ENCODE measurements at places on chromosomes 1 and 21.

DNA sequence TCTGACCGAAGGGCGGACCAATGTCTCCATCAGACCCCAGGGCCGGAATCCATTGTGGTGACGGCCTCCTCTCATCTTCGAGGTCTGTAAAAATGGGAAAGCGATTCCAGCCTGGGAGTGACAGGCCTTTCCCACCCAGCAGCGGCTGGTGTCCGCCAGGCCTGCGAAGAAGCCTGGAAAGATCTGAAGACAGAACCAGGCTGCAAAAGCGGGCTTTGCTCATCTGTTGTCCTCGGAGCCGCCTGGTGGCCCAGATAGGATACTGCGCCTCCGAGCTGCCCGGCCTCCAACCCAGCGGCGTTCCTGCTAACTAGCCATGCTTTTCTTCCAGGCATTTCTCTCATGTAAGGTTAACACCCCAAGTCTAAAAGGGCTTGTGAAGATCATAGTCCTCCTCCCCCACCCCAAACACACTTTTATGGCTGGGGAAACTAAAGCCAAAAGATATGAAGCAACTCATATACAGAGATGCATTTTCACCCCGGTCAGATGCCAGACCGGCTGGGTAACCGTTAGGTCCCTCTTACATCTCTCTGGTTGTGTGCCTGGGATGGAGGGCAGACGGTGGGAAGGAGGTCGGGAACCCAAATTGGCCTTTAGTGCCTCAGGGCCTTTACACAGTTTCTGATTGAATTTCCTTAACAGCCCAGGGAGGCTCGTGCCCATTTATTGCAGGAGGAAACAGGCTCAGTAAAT lies 1.9 kb upstream of the DHRS3 start:
- peak; percentile 93 for DNase-seq

DNA sequence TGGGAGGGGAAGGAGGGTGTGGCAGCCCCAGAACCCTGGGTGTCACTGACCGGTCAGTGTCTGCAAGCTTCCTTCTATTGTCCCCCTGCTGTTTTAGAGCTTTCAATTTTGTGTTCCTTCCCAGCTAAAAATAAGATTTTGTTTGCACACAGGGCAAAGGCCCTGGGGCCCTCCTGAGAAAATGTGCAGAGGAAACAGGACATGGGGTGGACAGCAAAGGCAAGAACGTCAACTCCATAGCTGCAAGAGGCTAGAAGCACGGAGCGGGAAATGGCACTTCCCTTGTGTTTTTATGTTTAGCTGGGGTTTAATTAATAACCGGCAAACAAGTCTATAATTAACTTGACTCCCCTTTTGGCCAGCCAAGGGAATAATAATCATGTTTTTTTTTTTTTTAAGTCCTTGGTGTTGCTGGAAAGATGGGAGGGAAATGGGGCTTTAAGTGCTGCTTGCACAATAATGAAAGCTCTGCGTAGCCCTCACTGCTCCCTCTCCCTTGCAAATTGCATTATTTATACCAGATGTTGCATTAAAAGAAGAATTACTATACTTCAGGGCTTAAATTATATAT lies 261.4 kb upstream of the USP24 start:
- DNase-seq, result no peak

DNA sequence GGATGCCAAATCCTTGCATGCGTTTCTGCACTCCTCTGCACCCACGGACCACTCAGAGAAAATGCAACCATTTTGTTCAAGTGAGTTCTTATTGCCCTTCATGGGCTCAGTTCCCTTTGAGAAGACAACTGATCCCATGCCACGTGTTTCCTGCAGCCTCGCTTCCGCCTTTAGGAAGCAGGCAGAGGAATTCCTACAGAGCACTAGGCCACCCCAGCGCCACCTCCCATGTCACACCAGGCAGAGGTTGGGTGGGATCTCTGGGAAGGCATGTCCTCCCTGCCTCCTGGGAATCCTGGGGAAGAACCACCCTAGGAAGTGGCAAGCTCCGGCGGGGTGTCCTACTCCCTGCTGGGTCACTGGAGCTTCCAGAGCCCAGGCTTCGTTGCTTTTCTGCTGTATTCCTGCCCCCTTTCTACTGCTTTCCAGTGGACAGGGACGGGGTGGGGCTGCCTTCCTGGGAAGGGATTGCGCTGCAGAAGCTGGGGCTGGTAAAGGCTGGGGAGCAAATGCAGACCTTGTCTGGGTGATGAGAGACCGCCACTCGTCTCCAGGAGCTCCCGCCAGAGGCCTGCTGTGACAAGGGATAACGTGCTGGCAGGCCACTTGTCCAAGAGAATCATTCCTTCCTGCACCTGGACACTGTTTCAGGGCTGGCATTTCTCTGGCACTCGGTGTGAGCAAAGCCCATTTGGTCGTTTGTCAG lies 478.2 kb upstream of the VAMP3 start:
- no peak for DNase-seq

DNA sequence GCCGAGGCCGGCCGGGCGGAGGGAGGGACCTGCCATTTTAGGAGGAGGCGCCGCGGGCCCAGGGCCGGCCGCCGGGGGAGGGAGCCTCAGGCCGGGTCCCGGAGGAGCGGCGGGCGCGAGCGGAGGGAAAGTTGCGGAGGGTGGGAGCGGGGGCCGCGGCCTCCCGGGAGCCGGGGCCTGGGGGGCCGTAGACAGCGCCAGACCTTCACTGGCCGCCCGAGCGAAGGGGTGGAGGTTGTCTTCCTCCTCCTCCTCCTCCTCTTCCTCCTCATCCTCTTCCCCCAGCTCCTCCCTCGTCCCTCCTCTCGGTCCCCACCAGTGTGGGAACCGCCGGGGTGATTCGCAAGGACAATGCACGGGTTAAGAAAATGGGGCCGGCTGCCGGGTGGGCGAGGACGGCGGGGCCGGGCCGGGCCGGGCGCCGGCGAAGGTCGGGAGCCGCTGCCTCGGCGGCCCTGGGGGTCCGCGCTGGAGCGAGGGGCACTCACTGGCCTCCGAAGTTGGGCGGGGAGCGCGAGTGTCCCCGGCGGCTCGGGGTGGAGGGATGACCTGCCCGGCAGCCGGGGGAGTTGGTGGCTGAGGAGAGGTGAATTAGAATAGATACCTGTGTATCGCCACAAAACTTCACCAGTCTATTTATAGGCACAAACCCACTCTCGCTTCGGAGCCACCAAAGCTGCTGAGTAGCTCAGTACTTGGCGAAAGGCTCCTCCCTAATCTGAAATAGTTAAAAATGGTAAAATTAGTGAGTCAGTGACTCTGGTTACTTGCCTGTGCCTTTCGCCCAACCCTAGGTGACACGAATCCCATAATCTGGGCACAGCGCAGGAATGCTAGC lies 1.3 kb downstream of the DYRK1A start:
- peak; percentile 47 for DNase-seq

- DNase-seq, result no peak
Measured at GRCh38 chr21:42701706-42702456, 48.5 kb downstream of the PDE9A start.

GRCh38 chr1:201276891-201277290 lies 6.4 kb upstream of the PKP1 start:
- DNase-seq, result no peak

DNA sequence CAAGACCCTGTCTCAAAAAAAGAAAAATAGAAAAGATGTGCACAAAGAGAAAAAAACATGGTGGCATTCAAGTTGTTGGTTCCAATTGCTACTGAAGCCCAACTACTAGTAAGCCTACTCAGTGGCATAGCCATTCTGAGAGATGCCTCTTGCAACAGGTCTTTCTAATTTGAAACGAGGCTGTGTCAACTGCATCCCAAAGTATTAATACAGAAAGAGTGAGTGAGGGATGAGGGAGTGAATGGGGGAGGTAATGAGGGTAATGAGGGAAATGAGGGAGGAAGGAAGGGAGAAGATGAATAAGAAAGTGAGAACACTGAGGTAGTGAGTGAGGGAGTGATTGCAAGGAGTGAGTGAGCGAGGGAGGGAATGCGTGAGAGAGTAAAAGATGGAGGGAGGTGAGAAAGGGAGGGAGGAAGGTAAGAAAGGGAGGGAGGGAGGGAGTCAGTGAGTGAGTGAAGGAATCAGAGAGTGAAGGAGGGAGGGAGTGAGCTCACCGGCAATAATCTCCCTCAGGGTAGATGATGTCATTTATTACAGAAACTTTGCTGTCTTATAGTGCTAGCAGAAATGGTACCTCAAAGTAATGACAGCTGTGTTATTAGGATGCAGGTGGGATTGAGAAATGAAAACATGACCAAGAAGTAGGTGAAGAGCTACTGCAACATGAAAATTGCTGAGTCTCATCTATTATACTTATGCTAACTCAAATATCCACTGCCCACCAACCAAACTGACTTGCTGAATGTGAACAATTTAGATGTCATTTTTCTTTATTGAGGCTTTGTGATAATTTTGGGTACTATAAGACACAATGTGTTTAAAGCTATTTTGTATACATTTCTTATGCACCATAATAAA lies 75.6 kb upstream of the ADAM30 start:
- DNase-seq, result no peak

DNA sequence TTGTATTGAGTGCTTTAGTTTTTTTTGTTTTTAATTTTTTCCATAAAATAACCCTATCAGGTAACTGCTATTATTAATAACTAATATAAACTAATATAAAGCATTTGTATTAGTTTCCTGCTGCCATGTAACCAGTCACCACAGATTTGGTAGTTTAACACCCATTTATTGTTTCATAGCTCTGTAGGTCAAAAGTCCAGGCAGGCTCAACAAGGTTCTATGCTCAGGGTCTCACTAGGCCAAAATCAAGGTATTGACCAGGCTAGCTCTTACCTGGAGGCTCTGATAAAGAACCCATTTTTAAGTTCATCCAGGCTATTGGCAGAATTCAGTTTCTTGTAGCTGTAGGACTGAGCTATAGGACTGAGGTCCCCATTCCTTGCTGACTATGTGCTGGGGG lies 189.4 kb downstream of the DAB1 start:
- no peak for DNase-seq

DNA sequence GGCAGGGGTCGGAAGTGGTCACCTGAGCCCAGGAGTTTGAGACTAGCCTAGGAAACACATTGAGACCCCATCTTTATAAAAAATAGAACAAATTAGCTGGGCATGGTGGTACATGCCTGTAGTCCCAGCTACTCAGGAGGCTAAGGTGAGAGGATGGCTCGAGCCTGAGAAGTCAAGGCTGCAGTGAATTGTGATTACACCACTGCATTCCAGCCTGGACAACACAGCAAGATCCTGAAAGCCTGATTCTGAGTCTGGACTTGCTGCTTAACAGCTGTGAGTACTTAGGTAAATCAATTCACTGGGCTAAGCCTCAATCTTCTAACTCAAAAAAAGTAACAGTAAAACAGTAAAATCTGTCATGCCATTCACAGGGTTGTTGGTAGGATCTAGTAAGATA lies 4.9 kb downstream of the TRAPPC3 start:
- no peak for DNase-seq

- DNase-seq, result no peak
Measured at GRCh38 chr21:38820471-38821239, 14.9 kb downstream of the ETS2 start.

GRCh38 chr1:100076744-100077143 lies 56.0 kb downstream of the SASS6 start:
- no peak for DNase-seq

DNA sequence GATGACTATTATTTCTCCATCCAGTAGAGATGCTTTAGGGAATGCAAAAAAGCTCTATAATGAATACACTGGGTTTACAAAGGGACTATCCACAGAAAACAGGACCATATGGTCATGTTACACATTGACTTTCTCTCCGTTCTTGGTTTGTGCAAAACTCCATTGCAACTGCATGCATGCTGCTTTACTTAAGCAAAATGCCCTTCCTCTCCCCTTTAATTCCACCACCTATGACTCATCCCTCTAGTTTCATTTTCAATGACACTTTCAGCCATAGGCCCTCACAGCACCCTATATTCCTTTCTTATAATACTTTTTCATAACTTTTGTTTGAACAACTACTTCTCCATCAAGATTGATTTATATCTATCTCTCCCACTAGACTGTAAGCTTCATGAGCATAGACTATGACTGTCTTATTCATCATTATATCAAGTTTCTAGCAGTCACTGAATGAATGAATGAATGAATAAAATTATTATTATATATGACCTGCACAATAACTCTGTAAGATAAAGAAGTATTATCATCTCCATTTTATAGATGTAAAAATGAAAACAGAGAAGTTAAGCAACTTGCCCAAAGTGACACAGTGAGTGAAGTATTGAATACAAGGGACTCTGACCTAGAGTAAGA lies 248.9 kb downstream of the PLPP3 start:
- peak; percentile 59 for DNase-seq

DNA sequence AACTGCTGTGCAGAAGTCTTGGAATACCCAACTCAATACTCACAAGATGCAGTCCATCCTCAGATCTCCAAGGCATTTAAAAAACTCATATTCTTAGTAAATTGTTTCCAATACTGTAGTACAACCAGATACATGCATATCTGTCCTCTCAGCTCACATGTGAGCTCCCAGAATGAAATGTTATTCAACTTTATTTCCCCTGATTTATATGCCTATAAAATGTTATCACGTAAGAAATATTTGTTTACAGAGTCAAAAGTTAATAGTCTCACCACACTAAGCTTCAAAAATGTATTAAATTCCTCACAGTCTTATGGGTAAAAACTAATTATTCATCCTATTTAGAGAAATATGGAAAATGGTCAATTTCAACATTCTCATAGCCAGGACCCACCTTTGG lies 56.6 kb downstream of the LTN1 start:
- no peak for DNase-seq

DNA sequence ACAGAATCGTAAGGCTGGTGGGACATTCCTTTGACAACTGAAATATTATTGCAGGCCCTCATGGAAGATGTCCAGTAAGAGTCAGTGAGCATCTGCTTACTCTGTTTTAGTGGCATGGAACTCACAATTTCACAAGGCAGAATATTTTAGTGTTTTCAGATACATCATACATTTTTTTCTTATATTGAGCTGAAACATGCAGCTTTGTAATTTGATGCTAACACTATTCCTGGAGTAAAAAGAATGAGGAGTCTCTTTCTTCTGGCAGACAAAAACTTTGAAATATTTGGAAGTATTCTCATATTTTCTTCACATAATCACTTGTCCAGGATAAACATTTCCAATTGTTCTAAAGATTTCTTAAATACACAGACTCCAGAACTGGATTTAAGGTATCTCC lies 17.7 kb downstream of the CLDN17 start:
- DNase-seq, result no peak

GRCh38 chr21:35510957-35511695 lies 462.0 kb upstream of the RUNX1 start:
- DNase-seq, result peak; percentile 52

- DNase-seq, result no peak
Measured at GRCh38 chr1:236269439-236269838, 12.3 kb downstream of the ERO1B start.

- DNase-seq, result no peak
Measured at GRCh38 chr1:99086057-99086456, 81.4 kb upstream of the PLPPR5 start.

GRCh38 chr1:28927648-28928313 lies 13.4 kb downstream of the EPB41 start:
- peak; percentile 87 for DNase-seq

GRCh38 chr1:103788377-103788776 lies 38.7 kb downstream of the AMY1C start:
- peak; percentile 1 for DNase-seq
